ENCODE measurements at places on chromosomes 16 and 17.
A peak's percentile ranks its signal among the peaks of the same experiment; 100 is the strongest.

DNA sequence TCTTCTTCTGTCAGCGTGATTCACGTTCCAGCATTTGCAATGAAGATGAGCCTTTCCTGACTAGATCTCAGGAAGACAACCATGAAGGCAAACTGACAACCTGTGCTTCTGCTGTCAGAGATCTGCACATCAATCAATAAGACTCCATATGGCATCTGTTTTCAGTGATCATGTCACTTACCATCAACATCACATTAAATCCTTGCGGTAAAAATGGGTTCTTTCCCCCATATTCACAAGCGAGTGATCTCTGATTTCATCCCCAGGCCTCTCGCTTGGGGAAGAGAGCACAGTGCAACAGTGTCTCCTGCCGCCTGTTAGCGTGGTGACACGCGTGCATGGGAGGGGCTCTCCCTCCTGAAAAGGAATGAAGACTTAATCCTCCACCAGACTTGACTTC is 11.1 kb downstream of the NACA2 start:
- DNase-seq = no peak

GRCh38 chr16:8108991-8109509 is 481.3 kb downstream of the TMEM114 start:
- no peak for DNase-seq

GRCh38 chr17:78838574-78839005 is 2.0 kb downstream of the USP36 start:
- no peak for DNase-seq

GRCh38 chr17:41446806-41447205 is 6.0 kb upstream of the KRT38 start:
- no peak for DNase-seq

- no peak for DNase-seq
Measured at GRCh38 chr17:39200957-39201510, 951 bp downstream of the RPL19 start.

DNA sequence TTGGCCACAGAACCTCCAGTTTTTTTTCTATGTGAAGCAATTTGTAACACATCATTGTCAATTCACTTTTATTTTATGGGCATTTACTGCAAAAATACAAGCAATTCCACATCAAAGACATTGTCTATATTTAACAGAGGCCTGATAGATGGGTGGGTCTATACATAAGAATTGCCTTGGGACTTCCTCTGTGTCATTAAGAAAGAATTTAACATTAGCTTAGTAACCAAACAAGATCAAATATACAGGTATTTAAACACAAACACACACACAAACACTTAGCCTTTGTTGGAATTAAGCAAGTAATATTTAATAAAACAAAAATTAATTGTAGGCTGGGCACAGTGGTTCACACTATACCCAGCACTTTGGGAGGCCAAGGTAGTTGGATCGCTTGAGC is 4.3 kb upstream of the PITPNC1 start:
- no peak for DNase-seq

DNA sequence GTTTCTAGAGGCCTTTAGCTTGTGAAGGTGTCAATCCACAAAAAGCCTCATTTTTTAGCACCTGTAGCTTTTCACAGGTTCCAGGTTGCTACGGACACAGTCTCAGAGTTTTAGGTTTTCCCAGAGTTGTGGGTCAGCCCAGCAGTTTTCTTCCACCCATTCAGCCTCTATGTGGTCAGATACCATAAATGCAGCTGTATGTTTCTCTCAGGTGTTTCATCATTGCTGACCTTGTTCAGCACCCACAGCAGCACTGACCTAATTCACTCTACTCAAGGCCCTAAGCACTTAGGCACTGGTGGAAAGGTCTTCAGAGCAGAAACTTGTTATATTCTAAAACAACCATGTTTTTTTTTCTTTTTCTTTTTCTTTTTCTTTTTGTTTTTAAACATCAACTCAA is 15.0 kb upstream of the SPACA3 start:
- DNase-seq = no peak

GRCh38 chr16:88813269-88814143 is 1.8 kb upstream of the APRT start:
- no peak for DNase-seq

DNA sequence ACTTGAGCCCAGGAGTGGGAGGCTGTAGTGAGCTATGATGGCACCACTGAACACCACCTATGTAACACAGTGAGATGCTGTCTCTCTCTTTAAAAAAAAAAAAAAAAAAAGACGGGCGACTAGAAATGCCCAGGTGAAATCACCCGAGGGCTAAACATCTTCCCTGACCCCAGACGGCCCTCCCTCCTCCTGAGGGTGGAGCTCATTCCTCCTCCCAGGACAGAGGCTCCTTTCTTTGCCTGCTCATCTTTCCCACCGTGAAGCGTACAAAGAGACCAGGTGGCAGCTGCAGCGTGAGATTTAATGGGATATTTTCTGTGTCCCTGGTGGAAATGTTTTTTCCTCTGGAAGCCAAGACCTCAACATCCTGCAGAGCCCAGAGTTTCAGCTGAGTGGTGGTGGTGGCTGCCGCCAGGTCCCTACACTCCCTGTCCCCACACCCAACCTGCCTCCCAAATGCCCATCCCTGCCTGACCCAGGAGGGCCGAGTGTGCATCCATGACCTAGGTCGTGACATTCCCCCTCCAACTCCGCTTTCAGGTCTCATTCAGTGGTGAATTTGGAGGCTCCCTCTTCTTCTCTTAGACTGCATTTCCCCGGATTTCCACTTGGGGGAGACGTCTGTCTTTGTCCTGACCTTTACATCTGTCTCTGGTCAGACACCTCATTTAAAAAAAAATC is 14.4 kb upstream of the GPRC5B start:
- DNase-seq = peak; percentile 38

GRCh38 chr17:73610331-73610911 is 33.8 kb downstream of the SDK2 start:
- no peak for DNase-seq

- no peak for DNase-seq
Measured at GRCh38 chr17:31698751-31699150, 160.3 kb downstream of the COPRS start.

DNA sequence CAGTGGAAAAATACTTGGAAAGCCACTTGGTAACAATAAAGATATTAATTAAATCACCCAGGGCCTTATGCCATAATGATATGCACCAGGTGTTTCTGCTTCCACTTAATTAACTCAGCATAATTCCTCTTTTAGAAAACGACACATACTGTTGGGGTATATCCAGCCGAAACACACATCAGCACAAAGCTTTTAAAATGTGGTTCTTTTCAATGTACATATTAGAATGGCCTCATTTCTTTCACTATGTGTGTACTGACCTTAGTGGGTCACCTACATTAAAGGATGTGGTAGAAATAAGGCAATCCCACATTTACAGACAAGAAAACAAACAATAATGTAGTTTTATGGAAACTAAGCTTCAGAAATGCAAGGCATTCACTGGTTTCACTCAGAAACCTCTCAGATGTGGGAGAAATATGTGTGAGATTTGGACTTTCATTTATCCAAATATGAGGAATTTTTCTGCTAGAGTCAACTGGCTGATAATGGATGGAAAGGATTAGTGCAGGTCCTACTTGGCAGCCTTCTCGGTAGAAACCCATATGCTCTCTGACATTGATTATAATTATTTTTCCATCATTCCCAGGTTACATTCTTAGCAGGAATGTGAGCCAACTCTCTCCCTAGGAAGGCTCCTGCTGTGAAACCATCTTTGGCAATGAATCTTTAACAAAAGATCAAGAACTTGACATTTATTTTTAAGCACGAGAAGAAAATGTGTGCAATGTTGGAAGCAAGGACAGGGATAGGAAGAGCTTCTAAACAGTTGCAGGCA is 66.7 kb upstream of the DHX40 start:
- no peak for DNase-seq

GRCh38 chr17:10875430-10875851 is 37.6 kb upstream of the PIRT start:
- DNase-seq = peak; percentile 49

All from stimulated activated effector memory CD8-positive, alpha-beta T cell treated with anti-CD3 and anti-CD28 coated beads, Interleukin-12 subunit alpha, Interleukin-12 subunit beta, amount 100 ng/mL, for 72 hours (primary cell).